GM12892 (cell line): ENCODE measurements at places on chromosomes 1 and 21.
A peak's percentile ranks its signal among the peaks of the same experiment; 100 is the strongest.

DNA sequence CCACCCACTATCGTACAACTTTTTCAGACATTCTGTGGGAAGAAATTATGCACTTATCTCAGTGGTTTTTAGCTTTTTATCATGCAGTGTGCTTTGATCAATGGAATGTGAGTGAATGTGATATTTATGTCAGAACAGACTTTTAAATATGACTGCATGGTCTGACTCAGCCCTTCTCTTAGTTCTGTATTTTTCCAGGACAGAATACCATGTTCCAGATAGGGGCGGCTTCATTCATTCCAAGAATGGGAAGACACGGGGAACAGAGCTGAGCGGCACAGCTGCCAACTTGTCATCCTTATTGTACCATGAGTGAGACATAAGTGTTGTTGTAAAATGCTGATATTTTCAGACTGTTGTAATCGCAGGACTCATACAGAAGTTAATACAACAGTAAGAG, 214.6 kb upstream of the NCAM2 start:
- no peak for DNase-seq

DNA sequence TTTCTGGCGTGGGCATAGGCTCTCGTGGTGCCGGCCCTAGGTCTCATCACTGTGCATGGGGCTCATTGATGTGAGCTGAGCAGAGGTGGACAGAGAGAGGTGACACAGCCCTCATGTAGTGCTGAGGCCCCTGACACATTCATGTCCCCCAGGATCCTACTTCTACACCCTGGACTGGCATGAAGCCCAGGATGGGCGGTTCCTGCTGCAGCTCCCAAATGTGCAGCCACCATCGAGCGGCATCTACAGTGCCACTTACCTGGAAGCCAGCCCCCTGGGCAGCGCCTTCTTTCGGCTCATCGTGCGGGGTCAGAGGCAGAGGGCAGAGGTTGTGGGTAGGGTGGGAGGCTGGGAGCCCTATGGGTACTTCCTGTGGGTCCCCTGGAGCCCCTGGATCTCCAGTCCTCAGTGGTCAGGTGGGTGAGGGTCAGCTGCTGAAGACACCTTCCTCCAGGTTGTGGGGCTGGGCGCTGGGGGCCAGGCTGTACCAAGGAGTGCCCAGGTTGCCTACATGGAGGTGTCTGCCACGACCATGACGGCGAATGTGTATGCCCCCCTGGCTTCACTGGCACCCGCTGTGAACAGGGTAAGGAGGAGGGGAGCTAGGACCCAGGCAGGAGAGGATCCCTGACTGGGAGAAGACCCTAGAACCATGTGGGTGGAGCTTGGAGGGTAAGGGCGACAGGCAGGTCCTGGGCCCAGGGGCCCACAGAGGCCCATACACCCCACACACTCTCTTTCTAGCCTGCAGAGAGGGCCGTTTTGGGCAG, 6.1 kb downstream of the TIE1 start:
- DNase-seq = no peak

DNA sequence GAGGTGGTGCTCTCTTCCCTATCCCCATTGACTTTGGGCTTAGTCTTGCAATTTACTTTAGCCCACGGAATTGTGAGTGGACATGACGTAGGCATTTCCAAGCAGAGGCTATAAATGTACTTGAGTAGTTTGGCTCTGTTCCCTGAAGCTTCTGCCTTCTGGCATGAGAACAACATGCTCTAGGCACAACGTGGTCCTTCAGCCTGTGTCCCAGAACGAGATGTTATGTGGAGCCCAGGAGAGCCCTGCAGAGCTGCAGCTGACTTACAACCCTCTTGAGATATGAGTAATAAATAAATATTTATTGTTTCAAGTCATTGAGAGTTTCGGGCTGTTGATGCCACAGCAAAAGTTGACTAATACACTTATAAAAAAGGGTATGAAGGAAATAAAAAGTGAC, 105.2 kb upstream of the HMGB4 start:
- DNase-seq = no peak

GRCh38 chr1:59113876-59114457, 182.9 kb upstream of the FGGY start:
- no peak for DNase-seq

DNA sequence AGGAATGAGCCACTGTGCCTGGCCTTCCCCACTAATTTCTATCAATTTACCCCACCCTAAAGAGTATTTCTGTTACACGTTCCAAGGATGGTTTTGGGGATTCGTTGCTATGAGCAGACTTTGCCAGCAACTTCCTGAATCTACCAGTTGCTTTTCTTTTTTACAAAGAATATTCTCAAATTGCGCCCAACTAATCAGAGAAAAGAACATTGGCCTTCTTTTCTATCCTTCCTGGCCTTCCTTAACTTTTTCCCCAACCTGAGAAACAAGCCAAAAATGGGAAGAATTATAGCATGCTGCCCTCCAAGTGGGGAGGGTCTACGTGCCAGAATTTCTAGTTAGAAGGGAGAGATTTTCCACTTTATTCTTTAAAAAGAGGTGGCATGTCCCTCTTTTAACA, 44.9 kb upstream of the SLC45A1 start:
- no peak for DNase-seq

DNA sequence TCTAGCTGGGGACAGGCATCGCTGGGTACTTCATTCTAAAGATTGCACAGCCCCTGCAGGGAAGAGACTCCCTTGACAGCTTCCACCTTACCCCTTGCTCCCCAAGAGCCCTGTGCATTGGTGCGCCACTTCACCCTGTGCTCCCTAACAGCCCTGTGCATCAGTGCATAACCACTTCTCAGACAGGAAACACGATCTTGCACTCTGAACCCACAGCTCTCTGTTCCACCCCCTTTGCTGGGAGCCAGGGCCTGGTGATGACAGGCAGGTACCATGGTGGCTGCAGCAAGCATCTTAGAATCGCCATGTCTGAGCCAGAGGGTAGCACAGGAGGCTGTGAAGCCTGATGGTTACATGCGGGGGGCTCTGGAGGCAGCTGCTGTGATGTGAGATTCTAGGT, 5.0 kb downstream of the ALPL start:
- peak; percentile 41 for DNase-seq

DNA sequence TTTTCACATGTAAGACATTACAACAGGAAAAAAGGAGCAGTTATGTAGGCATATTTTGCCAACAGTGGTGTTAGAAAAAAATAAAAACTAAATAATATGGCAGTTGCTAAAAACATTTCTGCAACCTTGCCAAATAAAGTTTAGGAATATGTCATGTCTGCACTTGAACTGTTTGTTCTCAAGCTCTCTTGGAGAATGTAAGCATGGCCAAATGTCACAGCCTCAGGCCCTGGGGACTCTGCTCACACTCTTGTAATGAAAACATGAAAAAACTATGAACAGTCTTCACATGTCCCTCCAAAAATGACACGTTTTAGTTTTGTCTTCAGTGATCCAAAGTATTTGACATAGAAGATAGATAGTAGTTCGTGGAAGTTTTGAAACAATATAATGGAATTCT, 753.3 kb downstream of the LTN1 start:
- no peak for DNase-seq

DNA sequence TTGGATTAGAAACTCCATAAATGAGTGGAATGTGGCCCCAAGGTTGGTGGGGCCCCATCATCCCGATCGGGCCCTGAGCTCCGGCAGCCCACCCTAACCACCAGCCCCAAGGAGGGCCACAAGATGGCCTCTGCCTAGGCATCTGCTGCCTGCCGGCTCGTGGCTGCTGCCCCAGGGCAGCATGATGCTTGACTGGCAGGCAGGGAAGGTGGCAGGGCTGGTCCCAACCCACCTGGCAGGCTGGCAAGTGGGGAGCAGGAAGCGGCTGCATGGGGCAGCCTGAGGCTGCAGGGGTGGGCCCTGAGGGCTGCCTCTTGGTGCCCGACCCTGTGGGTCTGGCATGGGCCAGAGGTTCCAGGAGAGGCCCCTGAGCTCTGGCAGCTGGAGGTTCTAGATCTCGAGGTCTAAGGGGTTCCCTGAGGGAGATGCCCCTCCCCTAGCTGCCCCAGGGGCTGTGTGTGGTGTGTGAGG, 760 bp upstream of the GJC2 start:
- no peak for DNase-seq
